NCI-H2107 (cell line): ENCODE measurements at places on chromosomes 2 and 18.

DNA sequence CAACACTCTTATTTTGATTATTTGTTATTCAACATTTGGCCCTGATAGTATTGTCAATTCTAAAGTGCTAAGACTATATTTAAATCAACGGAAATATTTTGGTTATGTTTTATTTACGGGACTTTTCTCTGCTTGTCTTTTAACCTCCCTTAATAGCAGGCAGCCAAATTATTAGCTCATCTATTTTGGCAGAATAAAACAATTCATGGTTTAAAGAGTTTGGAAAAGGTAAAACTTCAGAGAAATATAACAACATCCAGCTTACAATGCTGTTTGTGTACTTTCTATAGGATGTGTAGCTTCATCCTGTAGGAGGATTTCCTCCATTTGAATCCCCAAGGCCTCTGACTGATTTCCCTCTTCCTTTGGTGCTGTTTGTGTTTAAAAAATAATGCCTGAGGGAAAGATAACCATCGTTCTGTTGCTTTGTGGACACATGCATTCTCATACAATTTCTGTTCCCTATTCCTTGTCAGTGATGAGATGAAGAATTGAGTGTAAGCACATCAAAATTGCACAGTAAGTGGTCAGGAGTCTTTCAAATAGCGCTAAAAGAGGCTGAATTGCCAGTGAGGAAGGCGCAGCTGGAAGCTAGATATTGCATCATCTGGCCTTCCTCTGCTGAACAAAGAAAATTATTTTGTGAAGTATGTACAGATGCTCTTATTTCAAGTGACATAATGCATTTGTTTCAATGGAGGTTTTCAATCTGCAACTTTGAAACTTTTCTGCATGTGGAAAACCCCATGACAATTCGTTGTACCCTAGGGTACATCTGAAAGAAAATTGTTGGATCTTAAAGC, 80.3 kb downstream of the CD28 start:
- DNase-seq: peak; percentile 24

GRCh38 chr2:3762771-3763447, 59.5 kb downstream of the DCDC2C start:
- no peak for DNase-seq

GRCh38 chr2:61969376-61969775, 63.9 kb downstream of the COMMD1 start:
- no peak for DNase-seq

DNA sequence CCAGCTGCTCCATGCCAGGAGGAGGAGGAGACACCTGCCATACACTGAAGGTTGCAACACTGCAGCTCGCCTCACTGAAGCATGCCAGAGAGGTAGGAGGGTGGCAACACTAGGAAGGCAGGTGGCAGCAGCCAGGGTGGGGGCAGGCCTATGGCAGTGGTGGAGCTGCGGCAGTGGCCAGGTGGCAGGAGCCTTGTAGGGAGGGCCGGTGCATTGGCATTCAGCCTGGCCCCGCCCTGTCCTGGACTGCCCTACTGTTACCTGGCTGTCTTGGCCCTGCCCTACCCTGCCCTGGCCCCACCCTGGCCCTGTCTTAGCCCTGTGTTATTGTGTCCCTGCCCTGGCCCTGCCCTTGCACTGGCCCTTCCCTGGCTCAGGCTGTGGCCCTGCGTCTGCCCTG, 7.4 kb upstream of the ANKRD62 start:
- DNase-seq: peak; percentile 5

DNA sequence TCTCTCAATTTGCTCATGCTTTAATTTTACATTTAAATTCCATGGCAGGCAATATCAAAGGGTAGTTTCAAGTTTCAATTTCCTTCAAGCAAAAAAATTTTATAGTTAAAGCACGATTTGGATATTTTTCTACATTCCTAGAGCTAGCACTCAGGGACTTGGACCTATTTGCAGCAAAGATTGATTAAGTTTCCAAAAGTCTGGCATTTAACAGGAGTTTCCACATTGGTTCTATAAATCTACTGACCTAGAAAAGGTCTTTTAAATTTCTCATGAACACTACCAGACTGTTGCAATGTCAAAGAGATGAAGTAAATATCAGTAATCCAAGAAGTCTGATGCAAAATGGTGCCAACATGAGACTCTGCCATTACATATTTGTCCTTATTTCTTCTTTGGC, 253.7 kb upstream of the LINC00305 start:
- DNase-seq: no peak

GRCh38 chr2:178256382-178257042, 62.2 kb downstream of the OSBPL6 start:
- DNase-seq: no peak

DNA sequence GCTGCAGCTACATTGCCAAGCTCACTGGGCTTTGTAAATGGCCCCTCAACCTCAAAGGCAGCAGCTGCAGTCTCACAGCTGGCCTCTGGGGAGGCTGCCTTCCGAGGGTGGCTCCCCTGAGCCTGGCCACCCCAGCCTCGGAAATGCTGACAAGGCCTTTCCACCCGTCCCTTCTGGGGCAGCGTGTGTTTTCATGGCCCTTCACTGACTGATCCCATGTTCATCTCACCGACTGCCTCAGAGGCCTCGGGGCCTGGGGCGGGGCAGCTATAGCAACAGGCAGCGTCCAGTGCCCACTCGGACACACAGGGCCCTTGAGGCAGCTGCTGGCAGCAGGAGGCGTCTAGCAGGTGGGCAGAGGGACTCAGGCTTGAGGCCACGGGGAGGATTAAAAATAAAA, 149.7 kb downstream of the GLI2 start:
- no peak for DNase-seq

- no peak for DNase-seq
Measured at GRCh38 chr2:208935531-208935930, 488.3 kb upstream of the MAP2 start.

- no peak for DNase-seq
Measured at GRCh38 chr2:191625016-191625415, 52.9 kb upstream of the NABP1 start.

DNA sequence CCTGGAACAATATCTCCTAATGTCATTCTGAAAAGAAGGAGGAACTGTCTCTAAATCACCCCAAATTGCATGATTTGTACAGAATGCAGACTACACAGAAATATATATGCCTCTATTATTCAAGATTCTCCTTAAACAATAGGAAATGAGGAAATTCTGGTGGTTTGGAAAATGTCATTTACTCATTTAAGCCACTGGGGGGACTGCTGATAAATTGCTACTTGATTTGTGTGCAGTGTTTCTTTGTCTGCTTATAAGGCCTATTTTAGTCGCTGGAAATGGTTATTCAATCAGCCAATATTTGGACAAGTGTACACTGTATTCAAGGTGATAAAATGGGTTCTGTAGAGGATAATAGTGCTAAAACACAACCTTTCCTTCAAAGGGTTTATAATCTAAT, 801.9 kb upstream of the CELF4 start:
- no peak for DNase-seq

GRCh38 chr2:147756069-147756468, 88.8 kb upstream of the ACVR2A start:
- no peak for DNase-seq
